ENCODE measurements at places on chromosomes 2 and 18.

GRCh38 chr2:13121096-13121495, 404.4 kb downstream of the TRIB2 start:
- DNase-seq, result no peak

DNA sequence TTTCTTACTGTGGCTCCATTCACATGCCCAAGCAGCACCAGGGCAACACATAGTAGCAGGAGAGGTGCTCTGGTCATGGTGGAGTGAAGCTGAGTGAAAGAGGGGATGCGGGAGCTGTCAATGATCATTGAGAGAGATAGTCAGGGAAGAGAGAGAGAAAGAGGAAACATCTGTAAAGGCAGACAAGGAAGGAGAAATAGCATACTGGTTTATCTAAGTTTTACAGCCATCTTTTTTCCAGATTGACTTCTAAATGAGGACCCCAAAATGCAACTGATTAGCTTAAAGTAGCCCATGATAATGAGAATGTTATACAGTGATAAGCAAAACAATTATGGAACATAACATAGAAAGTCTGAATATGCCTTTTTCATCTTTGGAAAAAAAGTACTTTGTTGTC, at the start of gene C2orf66:
Gene C2orf66 (minus strand): TSS at position 96 of the 400 bp plus-strand sequence. CDS start 19 bp downstream, at position 77.
- DNase-seq, result peak; percentile 73

DNA sequence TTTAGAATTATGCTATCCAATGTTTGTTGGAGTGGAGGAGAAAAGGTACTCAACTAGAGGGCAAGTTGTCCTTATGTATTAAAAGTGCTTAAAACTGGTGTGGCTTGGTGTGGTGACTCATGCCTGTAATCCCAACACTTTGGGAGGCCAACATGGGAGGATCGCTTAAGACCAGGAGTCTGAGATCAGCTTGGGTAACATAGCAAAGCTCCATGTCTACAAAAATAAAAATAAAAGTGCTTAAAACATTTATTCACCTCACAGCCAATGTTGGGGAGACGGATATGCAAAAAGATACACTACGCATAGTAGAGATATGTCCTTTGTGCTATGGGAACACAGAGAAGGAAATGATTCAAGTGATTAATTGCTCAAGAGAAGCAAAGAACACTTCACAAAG, 19.3 kb upstream of the TNFAIP6 start:
- no peak for DNase-seq

DNA sequence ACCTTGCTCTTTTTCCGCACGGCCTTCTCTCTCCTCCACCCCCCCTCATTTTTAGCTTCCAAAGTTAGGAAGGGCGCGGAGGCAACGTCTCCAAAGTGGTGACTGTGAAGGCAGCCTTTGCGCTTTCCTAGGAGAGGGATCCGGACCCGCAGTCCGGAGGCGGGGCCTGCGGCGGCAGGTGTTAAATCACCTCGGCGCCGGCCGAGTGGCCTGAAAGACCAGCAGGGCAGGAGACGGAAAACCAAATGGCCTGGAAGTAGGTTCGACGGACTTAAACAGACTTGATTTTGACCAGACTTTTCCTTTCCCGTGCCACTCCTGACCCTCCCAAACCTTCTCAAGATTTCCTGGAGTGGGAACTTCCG, 615 bp downstream of the GORASP2 start:
- peak; percentile 43 for DNase-seq

DNA sequence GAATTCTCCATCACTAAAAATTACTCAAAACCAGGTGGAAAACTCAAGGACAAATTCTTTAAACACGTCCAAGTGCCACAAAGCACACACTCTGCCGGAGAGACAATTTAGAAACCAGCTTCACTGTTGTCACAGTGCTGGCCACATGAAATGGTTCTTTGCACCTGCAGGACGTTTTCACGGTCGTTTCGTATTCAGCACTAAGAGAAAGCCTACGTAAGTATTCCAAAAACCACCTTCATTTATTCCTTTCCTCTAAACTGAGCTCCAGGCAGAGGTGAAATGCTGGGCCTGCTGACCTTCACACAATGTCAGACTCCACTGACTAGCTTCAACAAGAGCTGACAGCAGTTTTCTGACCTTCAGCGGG, 680 bp downstream of the ATP5F1A start:
- DNase-seq, result no peak

GRCh38 chr18:7886436-7886835, 319.3 kb downstream of the PTPRM start:
- no peak for DNase-seq

- no peak for DNase-seq
Measured at GRCh38 chr18:79182047-79182713, 113.0 kb downstream of the ATP9B start.

DNA sequence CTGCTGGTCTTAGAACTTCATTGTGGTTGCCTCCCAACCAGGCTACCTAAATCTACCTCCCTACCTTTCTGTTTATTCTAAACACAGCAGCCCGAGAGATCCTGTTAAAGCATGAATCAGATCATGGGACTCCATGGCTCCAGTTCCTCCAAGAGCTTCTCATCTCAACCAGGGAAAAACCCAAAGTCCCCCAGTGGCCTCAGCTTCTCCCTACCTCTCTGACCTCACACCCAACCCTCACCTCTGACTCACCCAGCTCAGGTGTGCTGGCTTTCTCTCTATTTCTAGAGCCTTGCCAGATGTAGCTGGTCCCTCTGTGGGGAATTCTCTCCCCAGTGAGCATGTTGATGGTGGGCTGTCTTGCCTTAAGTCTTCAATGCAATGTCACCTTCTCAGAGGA, 93.8 kb upstream of the COPS8 start:
- no peak for DNase-seq

- DNase-seq, result no peak
Measured at GRCh38 chr2:121873864-121874263, 118.4 kb downstream of the TSN start.

DNA sequence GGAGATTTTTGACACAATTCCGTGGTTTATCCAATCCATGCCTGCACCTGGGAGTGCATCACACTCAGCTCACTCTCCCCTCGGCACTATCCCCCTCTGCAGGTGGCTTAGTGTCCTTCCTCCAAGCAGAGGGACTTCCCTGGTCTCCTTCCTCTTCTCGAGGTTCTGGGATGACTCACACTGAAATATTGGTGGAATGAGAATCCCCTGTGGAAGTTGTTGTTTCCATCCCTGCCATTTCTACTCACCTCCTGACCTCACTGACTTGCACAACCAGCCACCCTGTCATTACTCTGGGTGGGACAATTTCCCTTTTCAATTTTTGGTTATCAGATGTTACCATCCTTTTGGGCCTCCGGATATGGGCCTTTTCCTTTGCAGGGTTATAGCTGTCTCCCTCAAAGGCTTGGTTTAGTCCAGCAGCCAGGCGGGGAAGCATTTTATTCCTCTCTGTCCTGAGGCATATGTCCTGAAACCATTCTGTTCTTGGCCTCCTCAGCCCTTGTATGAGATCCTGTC, 59.9 kb downstream of the PTPRM start:
- DNase-seq, result no peak

- DNase-seq, result no peak
Measured at GRCh38 chr2:179139506-179139905, 89.6 kb upstream of the CCDC141 start.

GRCh38 chr2:72138011-72138881, 9.4 kb downstream of the CYP26B1 start:
- no peak for DNase-seq

GRCh38 chr2:99818842-99819241, 323.5 kb downstream of the AFF3 start:
- DNase-seq, result no peak

DNA sequence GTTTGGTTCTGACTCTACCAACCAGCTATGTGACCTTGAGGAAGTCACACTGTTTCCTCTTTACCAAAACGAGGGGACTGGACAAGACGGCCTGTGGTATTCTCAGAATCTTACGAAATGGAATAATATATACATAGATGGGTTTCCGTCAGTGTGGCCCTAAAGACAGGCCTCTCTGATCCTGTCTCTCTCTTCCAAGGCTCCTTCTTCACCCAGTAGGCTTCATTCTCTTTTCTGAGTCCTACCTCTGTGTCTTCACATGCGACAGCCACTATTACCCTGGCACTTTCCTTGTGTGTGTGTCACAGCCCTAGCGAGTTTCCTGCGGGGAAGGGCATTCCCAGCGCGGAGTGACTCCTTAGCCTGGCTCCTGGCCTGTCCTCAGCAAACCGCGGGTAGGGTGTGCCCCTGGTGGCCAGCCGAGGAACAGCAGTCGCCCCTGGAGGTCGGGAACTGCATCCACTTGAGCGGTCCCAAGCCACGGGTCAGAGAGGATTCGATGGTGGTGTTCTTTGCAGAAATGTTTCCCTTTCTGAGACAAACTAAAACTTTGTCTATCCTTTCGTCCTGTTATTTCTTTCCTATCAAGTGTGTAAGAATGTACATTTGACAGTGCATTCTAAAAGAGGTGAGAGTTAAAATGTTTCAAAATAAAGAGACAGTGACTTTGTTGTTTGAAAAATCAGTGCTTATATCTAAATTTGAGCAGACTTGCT, 63.3 kb downstream of the RAB31 start:
- DNase-seq, result peak; percentile 78

DNA sequence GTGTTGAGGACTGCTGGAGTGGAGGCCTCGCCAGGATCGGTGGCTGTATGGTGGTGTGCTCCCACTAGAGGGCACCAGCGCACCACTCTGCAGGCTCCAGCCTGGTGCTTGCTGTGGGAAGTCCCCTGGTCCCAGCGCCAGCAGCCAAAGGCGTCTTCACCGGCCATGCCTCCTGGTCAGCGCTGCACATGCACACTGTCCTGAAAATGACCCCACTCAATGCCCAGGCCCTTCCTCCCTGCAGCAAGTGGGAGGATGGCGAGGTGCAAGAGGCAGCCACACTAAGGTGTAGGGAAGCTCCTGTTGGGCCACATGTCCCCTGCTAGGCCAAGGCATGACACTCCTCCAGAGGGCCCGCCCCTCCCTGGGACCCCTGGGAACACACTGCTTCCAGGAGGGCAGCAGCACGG, 136.5 kb downstream of the CTIF start:
- DNase-seq, result peak; percentile 87

- DNase-seq, result no peak
Measured at GRCh38 chr2:46518861-46519260, 39.5 kb downstream of the TMEM247 start.

- DNase-seq, result no peak
Measured at GRCh38 chr18:9025091-9025838, 77.2 kb upstream of the NDUFV2 start.

- DNase-seq, result no peak
Measured at GRCh38 chr2:29235411-29235810, 120.2 kb downstream of the CLIP4 start.

GRCh38 chr2:16940214-16940613, 274.6 kb upstream of the CYRIA start:
- no peak for DNase-seq

GRCh38 chr2:110886826-110887573, 154.6 kb downstream of the ACOXL start:
- no peak for DNase-seq

GRCh38 chr2:9594366-9595054, 36.3 kb downstream of the YWHAQ start:
- no peak for DNase-seq

DNA sequence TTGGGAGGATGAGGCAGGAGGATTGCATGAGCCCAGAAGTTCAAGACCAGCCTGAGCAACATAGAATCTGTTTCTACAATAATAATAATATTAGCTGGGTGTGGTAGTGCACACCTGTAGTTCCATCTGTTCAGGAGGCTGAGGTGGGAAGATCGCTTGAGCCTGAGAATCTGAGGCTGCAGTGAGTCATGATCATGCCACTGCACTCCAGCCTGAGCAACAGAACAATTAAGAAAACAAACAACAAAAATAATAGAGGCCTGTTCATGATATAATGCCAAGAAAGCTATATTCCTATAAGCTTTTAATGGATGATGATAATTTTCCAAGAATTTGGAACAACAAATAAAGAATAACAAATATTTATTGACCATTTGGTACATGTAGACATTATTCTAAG, 6.9 kb upstream of the CCBE1 start:
- no peak for DNase-seq

GRCh38 chr18:49177812-49178211, 227.0 kb upstream of the SMAD7 start:
- peak; percentile 39 for DNase-seq

DNA sequence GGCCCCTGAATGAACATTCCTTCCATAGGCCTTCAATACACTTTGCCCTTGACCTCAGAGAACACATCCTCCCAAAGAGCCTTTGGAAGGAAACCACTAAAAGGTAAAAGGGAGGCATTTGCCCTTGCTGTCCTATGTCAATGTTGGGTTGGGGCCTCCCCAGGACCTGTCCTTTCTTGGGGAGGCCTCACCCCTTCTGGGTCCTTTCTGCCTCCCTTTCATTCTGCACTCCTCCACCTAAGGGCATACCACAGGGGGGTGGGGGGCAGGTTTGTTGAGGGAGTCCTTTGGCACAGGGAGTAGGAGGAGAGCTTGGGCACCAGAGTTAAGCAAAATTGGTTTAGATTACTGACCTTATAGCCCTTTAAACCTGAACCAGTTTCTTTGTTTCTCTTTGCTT, 32.5 kb upstream of the ATP6V1B1 start:
- no peak for DNase-seq

GRCh38 chr2:10035053-10035422, 8.3 kb upstream of the KLF11 start:
- DNase-seq, result no peak

- no peak for DNase-seq
Measured at GRCh38 chr2:212596688-212597087, 58.1 kb upstream of the ERBB4 start.

DNA sequence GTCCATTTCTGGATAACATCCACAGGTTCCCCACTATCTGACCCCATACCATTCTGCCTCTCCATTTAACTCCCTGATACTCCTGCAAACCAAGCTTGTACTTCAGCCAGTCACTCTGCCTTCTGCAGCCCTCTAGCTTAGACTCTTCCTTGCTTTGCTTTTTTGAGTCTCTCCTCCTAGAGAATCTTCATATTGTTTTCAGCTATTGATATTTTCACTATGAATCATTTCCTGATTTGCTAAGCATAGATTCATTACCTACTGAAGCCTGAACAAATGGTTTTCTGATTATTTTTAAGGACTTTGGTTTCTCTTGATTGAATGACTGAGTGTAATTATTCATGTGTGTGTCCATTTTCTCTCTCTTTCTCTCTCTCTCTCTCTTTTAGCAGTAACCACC, 2102.3 kb upstream of the CELF4 start:
- DNase-seq, result no peak

- no peak for DNase-seq
Measured at GRCh38 chr18:57640749-57641148, 19.1 kb upstream of the NARS1 start.

DNA sequence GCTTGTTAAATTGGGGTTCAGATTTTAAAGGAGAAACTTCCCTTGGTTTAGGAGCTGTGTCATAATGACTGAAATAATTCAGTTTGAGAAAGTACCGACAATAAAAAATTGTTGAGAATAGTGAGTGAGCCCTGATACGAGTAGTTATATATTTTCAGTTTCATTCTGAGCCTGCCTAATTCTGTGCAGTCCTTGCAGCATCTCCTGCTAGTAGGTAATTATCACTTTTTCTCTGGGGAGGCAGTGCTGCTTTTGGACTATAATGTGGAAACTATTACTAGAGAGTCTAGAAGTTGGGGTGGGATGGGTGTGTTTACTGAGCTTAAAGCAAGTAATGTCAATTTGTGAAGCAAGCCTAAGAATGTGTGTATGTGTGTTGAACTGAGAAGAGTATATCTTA, 21.7 kb downstream of the ZNF638 start:
- no peak for DNase-seq

- DNase-seq, result no peak
Measured at GRCh38 chr18:28729321-28729720, 552.4 kb upstream of the CDH2 start.

GRCh38 chr2:52776571-52776970, 991.0 kb upstream of the CHAC2 start:
- no peak for DNase-seq

Measured in KBM-7 (cell line).